NCI-H146 (cell line): ENCODE measurements at places on chromosomes 2 and 18.

GRCh38 chr2:152466980-152467676 is 132.2 kb downstream of the FMNL2 start:
- DNase-seq: no peak

DNA sequence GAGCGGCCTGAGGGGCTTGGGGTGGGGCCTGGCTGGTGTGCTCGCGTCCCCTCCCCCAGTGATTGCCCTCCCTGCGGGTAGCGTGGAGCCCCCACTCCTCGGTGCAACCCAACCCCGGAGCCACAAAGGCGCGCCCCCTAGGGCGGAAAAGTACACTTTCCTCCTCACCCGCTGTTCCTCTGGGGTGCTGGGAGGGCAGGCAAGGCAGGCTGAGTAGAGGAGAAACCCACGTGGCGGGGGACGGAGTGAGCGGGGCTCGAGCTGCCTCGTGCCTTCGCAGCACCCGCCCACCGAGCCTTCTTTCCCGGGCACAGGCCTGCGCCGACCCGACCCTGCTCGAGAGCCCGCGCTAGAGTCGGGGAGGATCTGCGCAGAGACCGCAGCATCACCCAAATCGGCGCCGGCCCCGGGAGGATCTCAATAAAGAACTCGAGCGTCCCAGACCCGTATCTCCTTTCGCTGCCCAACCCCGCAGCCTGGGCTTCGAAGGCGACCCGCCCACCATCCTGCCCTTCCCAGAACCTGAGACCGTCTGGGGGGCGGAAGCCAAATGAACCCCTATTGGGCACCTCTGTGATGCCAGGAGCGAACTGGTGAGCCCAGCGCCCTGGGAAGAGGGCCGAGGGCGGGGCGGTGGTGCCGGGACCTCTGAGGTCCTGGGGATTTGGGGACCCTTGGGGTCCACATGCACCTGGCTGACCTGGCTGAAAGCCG is 1.5 kb downstream of the UCN start:
- peak; percentile 66 for DNase-seq

- DNase-seq: no peak
Measured at GRCh38 chr18:78330766-78331165, 648.9 kb upstream of the SALL3 start.

GRCh38 chr2:195912079-195912478 is 156.6 kb downstream of the DNAH7 start:
- no peak for DNase-seq

GRCh38 chr2:147450661-147451510 is 393.9 kb upstream of the ACVR2A start:
- peak; percentile 56 for DNase-seq
